ENCODE measurements at places on chromosomes 6 and 20.

- DNase-seq, result no peak
Observed at GRCh38 chr6:16543521-16543920, 217.7 kb downstream of the ATXN1 start.

- no peak for DNase-seq
Observed at GRCh38 chr6:46097366-46097765, 32.4 kb upstream of the ENPP4 start.

- DNase-seq, result no peak
Observed at GRCh38 chr6:75776461-75776860, 27.4 kb downstream of the MYO6 start.

DNA sequence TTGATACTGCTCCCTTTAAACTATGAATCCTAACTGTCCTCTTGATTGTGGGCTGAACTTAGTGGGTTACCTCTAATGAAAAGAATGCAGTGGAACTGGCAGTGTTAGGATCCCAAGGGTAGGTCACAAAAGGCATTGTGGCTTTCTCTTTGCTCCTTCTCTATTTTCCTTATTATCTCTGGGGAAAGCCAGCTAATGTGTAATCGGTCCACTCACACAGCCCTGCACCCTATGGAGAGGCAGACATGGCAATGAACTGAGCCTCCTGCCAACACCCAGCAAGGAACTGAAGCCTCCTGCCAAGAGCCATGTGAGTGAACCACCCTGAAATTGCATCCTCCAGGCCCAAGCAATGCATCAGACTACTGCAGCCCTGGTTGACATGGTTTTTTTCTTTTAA, 24.6 kb upstream of the ZNF133 start:
- no peak for DNase-seq

DNA sequence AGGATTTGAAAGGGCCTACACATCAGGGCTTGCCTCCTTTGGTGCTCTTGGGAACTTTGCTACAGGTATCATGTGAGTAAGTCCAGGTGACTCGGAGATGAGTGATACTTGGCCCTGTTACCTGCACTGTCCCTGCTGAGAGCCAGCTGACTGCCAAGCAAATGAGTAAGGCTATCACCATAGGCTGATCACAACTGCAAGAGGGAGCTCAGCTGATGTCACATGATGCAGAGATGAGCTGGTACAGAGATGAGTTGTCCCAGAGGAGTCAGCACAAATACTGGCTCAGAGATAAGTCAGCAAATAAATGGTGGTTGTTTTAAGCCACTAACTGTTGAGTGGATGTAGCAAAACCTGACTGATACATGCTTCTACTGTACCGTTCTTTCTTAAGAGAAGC, 41.4 kb downstream of the LAMP5 start:
- DNase-seq, result no peak

DNA sequence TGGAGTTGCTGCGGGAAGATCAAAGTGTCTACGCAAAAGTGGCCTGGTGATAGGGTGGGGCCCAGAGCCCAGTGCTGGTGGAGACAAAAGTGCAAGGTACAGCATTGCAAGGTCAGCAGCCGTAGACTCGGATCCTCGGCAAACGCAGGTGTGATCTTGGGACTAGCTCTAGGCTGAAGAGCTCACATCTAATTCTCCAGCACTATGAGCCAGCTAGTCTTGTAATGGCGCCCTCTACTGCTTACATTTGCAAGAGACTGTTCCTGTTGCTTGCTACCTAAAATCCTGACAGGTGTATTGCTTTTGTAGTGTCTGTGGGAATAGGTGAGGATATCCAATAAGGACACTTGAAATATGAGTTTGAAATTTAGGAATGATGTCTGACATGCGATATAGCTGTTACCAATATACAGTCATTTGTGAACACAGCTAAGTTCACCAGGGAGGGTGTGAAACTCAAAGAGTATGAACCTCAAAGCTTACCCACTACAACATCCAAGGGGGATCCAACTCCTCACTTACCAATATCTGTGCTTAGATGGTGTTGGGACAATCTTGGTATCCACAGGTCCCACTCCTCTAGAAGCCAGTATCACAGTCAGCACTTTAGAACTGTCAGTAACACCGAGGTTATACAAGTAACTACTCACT, 58.4 kb downstream of the PDE7B start:
- DNase-seq, result peak; percentile 91

DNA sequence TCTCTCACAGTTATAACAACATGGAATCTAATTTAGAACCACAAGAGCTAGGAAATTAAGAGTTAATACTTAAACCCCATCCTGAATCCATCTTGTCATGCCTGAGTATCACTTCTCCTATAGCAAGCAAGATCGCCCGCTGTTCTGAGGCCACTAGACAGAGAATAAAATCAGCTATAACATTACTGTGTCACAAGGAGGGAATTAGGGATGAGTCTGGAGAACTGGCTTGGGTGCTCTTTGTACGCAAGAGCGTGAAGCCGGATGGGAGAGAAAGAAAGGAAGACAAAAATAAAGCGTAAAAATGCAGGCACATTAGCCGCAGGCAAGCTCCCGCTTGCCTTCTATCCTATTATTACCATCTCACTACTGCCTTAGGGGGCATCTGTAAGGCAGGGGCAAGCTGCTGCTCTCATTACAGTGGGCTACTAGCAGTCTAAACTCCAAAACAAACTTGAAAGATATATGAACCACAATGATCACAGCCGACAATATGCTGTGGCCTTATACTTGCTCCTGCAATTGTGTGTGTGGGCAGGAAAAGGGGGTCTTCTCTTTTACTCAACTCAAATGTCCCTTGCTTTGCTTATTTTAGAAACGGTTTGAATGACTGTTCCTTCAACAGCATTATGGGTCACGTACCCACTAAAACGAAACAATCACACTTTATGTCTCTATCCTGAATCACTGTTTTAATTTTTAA, 81.9 kb downstream of the GJA10 start:
- DNase-seq, result no peak

DNA sequence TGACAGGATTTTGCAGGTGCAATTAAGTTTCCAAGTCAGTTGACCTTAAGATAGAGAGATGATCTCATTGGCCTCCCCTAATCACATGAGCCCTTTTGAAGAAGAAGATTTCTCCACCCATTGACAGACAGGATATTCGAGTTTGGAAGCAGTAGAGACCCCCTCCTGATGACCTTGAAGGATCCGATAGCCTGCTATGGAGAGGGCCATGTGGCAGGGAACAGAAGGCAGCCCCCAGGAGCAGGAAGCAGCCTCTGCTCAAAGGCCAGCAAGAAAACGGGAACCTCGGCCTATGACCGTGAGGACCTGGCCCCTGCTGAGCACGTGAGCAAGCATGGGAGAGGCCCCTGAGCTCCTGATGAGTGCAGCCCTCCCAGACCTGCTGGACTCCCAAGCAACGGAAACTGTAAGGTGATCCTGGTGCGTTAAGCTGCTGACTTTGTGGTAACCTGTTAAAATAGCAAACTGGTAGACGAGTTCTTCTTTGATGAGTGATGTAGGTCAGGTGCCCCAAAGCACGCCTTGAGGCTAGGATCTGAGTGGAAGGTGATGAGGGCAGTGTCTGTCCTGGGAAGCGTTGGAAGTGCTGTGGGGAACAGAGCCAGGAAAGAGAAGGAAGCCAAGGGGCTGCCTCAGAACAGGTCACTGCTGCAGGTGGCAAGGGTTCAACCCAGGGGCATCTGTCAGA, 18.5 kb upstream of the TUBB2A start:
- no peak for DNase-seq

DNA sequence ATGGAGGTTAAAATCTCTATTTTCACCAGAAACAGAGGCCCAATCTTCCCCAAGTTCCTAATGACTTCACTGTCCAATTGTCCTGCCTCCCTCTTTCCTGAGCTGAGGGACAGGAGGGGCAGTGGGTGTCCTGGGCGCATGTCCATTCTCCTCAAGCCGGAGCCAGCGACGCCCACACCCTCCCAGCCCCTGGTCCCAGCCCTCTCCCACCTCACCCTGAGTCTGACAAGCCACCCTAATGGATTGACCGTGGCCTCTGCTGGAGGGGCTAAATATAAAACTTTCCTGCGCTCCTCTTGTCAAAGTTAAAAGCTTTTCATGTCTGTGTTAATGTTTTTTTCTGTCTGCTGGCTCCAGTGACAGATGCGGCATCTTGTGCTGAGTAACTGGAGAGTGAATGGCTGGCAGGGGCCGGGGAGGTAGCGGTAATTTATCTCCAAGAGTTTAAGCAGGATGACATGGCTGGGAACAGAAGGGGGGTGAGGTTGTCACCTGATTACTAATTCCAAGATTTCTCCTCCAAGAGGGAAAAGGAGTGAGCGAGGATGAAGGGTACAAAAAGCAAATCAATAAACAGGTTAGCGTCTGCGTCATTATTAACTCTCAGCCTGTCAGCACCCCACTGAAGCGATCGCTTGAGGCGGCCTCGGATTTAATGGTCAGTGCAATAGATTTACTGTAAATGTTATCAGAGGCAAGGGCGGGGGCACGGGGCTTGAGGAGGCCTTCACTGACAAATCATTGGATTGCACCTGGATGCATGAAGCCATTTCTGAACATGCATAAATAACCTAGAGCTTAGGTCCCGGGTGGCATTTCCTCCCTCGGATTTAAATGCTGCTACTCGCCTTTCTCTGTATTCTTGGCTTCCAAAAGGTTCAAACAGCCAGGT, 118.1 kb upstream of the MAFB start:
- DNase-seq, result no peak

DNA sequence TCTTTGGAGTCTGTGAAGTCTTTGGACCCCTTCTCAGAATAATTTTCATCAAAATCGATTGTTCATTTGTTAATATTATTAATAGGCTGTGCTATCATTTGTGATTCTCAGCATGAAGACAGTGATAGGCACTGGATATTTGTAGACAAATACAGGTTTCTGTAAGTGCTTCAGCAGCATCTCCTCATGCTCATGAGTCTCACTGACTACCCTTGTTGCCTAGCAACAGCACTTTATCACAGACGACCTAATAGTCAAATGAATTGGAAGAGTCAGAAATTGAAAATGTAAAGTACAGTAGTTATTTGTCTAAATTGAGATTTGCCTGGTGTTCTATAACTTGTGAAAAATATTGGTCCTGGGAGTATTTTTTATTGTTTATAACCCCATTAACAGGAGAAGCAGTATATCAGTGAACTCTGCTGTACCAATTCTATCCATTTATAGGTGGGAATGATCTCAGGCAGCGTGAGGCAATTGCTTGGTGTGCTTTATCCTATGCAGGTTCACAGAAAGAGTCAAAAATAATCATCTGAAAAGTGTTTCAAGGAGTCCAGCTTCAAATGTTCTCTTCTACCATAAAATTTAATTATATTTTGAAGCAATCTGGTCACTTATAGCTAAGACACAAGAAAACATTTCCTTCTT, 684.6 kb downstream of the RFPL4B start:
- no peak for DNase-seq

Measured in MM.1S (cell line).